NCI-H774 (cell line): ENCODE measurements at places on chromosomes 6 and 20.

- peak; percentile 71 for DNase-seq
These were observed 90.7 kb upstream of the ARID1B start for GRCh38 chr6:156686301-156686994.

- DNase-seq, result no peak
These were observed 393.2 kb upstream of the SOX4 start for GRCh38 chr6:21200134-21200870.

- no peak for DNase-seq
These were observed 136.1 kb upstream of the CDYL start for GRCh38 chr6:4640139-4640538.

DNA sequence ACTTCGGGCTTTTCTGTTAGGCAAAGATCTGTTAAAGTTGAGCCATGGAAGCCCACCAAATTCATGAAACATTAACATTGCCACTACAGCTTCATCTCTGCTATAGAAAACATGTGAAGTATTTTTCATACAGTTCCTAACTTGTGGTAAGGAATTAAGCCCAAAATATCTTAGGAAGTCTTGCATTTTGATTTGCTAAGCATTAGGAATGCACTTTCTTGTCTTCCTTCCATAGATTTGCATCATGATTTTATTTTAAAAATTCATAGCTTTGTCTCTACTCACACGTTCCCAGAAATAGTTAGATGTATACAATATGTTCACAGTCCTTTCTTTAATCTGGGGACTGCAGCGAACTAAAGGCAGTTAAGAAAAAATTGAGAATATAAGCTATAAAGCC lies 325.6 kb downstream of the CENPW start:
- no peak for DNase-seq

DNA sequence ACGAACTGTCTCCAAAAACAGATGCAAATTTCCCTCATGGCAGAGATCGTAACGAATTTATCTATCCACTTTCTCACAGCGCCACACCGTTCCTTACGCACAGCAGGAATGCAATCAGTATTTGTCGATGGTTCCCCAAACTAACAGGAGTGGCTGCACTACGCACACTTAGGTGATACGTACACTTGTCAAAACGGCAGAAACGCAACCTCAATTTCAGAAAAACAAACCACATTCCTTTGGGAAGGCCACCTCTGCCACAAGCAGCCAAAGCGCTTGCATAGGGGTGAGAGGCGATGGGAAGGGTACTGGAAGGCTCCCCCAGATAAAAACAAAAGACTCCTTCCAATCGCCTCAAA lies 638 bp downstream of the MDN1 start:
- peak; percentile 17 for DNase-seq

GRCh38 chr6:25542984-25543910 lies 108.8 kb upstream of the SCGN start:
- DNase-seq, result no peak

DNA sequence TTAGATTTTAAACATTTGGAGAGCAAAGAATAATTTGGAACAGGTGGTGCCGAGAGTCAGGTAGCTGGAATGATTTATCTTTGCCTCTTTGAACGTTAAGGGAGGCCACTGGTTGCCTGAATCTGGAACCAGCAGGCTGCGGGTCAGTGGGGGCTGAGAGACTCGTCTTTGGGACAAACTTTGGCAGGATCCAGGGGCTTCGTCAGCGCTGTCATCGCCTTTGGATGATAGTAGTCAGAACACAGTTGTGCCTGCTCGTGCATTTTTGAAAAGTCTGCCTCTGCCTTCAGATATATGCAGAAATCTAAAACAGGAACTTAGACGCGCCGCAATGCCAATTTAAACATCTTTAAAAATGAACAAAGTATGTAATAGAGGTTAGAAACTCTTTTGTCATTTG lies 5.0 kb downstream of the EYA2 start:
- DNase-seq, result no peak
